Stimulated activated CD8-positive, alpha-beta memory T cell treated with anti-CD3 and anti-CD28 coated beads, Interleukin-4, amount 100 ng/mL, for 1 hour (primary cell): ENCODE measurements at places on chromosomes 5 and 9.

GRCh38 chr5:173623296-173623771, 6.9 kb upstream of the BOD1 start:
- DNase-seq, result no peak

DNA sequence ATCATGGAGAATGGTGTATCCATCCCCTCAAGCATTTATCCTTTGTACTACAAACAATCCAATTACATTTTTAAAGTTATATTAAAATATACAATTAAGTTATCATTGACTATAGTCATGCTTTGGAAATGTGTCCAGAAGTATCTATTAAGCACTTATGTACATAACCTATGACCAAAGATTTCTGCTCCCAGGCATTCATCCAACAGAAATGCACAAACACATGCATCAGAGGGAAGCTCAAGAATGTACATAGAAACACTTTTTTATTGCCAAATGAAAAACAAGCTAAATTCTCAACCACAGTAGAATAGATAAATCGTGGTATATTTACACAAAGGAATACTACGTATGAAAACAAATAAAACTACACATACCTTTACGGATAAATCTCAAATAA, 700.5 kb upstream of the ZNF608 start:
- DNase-seq, result no peak

DNA sequence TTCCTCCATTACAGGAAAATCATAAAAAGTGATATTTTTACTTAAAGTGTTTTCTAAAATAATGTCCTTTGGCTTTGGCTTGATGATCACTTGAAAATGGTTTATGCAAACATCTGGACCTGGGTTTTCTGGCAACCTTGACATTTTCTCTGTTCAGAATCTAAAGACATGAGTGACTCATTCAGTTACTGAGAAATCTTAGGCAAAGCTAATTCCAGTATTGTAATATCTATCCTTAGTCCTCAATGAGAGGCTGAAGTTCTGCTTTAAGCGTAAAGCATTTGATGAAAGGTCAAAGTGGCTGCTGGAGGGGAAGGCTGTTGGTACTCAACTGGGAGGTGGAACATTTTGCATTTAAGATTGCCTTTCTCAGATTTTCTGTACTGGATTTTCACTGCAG, 2.3 kb downstream of the MAN2A1 start:
- DNase-seq, result no peak

- DNase-seq, result no peak
Measured at GRCh38 chr5:61167382-61167781, 5.1 kb upstream of the SMIM15 start.
